ENCODE measurements at places on chromosomes 6 and 20.

DNA sequence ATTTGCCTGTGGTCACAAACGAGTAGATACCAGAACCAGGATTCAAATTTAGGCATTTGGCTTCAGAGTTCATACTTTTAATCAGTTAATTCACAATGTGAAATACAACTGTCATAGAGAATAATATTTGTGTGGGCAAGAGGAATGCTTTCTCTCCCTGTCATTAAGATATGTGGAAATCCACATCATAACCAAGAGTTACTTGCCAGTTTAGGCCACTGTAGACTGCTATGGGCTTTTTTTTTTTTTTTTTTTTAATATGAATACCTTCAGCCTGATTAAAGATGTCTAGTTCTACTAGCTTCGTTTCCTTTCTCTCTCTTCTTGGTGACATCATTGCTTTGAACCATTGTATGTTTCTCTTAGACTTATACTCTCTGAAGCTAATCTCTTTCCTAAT lies 244.9 kb downstream of the ZFAND3 start:
- DNase-seq, result no peak

DNA sequence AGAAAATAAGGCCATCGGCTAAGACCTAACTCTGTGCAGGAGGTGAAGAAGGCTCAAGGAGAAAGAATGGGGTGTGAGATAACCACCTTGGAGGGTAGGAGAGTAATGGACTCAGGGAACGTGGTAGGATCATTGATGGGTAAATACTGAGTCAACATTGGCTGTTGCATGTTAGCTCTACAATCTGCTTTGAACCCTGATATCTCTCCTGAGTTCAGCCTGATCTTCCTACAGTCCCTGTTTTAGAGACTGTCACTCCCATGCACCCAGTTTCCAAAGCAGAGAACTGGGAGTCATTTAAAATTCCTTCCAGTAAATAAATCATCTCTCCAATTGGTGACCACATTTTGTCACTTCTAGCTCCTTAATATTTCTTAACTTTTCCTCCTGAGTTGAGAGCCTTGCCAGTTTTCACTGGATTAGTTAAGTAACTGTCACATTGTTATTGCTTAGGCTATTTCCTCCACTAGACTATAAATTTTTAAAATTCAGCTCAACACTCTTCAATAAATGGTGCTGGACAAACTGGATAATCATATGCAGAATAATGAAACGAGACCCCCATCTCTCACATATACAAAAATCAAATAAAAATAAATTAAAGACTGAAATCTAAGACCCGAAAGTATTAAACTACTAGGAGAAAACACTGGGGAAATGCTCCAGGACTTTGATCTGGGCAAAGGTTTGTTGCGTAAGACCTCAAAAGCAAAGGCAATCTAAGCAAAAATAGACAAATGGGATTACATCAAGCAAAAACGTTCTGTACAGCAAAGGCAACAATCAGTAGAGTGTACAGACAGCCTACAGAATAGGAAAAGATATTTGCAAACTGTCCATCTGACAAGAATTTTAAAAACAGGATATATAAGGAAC lies 138.9 kb upstream of the TMEM170B start:
- peak; percentile 62 for DNase-seq

- DNase-seq, result peak; percentile 77
Observed at GRCh38 chr6:16670183-16670582, 91.1 kb downstream of the ATXN1 start.

DNA sequence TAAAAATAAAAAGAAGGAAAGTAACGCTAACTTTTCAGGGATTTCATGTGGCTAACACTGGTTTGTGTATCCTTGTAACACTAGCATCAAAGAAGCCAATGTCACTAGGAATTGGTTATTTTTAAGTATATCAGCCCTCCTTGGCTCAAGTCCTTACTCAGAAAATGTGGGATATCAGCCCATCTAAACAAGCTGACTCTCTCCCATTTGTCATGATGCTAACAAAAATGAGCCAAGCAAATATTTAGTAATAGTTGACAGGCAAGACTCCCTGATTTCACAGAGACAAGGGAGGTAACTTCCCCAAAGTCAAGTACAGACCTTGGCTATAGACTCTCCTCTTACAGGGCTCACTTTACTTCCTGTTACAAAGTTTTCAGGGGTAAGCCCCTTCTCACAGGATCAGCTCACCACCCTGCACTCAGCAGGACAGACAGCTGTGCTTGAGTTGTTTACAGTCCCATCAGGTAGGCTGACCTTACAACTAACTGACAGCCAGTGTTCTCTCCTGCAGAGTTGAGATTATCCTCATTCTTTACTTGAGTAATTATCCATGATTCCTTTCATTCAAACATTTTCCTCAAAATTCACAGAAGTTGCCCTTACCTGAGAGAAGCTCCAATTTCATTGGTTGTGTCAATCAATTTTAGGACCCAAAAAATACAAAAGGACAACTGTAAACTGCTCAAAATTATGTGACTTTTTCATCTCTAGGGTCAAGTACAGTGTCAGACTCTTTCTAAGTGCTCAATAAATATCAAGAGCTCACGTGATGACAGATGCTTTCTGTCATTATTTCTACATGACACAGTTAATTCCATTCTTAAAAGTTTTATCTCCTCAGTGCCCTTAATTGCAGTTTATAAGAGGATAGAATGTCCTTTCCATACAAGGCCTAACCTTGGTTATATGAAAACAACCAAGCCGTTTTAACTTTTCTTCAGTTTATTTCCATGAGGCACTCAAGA lies 38.1 kb upstream of the BMP5 start:
- no peak for DNase-seq

- DNase-seq, result no peak
Observed at GRCh38 chr6:23533311-23533710, 592.7 kb upstream of the NRSN1 start.

- DNase-seq, result no peak
Observed at GRCh38 chr6:55882718-55883569, 7.6 kb upstream of the BMP5 start.

- no peak for DNase-seq
Observed at GRCh38 chr6:10725044-10725443, 2.2 kb downstream of the TMEM14C start.

GRCh38 chr20:11924923-11925322 lies 7.2 kb downstream of the BTBD3 start:
- no peak for DNase-seq

DNA sequence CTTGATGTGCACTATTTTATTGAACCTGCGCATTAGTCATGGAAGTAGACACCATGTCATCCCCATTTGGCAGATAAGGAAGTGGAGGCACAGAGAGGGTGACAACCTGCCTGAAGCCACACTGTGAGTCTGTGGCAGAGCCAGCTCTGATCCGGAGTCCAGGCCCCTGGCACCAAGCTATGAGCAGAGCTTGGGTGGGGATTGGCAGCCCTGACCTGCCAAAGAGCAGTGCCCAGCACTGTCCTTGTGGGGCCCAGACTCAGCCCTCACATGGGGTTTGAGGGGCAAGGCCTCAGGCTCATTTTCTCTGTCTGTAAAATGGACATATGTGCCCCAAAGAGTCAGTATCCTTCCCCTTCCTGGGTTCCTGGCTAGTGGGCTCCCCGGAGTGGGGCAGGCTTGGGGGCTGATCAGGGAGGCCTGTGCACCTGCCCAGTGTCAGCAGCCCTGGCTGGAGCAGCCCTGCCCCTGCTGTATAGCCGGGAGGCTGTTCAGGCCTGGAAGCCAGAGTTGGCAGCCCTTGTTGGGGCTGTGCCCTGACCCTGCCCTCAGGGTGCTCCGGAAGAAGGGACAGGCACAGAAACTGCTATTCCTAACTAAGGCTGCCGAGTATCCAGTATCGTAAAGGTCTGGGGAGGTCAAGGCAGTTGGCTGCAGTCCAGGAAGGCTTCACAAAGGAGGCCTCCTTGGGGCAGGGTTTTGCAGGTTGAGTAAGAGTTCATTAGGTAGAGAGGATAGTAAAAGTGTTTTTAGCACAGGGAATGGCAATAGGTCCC lies 38.7 kb downstream of the TGM2 start:
- DNase-seq, result no peak

DNA sequence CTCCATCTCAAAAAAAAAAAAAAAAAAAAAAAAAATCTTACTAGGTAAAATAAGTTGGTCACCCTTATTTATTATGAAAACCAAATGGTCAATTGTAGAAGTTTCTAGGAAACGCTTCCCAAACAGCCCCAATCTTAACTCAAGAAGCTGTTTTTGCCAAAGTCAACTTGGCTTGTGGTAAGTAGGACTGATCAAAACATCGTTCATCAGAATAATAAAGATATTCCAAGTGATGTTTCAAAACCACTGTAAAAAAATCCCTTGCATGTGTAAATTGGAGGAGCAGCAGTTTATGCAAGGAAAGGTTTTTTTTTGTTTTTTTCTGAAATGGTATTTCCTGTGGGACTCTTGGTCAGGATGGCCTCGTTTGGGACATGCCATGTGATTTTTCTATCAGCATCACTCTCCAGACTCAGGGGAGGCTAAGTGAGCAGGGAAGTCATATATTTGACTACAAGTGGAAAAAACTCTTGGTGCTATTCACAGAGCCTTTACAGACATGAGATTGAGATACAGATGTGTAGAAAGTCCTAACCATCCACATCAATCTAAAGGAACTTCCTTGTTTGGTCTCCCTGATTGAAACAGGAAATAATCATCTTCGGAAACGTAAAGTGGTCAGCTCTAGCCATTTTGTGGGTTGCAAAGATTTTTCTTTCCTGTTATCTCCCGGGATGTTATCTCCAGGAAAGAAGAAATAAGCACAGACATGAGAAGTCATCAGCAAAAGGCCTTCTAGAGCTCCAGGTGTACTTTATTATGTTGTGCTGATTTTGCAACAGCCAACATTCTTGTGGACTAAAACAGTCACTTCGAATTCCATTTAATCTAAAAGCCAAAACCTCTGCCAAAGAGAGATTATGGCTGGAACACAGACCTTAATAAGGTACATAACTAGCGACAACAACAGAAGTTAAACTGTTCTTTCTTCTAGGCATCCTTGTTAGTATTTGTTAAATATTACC lies 177.8 kb downstream of the EDN1 start:
- DNase-seq, result peak; percentile 7

DNA sequence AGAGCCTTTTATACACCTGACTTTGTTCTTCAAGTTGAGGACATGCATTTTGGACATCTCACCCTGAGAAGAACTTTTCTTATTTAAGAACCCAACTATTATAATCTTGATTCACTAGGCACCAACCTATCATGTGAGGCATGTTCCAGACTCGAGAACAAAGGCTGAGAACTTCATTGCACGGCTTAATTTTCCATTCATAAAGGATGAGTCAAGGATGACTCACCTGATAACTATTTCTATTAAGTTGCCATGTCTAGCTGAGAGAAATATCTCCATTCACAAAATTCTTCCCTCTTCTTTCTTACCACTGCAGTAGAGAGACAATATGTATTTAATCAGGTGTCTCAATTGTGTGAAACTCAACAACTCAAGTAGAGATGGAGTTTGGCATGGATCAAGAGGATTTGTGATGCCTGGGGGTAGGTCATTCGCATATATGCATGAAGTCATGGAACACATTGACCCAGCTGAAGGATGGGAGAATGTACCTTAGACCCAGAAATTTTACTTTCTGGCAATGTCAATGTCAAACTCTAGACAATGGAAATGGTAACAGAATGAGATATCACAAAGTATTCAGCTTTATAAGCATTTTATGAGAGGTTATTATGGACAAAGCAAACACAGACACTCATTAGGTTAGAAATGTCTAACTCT lies 208.7 kb upstream of the PRND start:
- DNase-seq, result no peak

DNA sequence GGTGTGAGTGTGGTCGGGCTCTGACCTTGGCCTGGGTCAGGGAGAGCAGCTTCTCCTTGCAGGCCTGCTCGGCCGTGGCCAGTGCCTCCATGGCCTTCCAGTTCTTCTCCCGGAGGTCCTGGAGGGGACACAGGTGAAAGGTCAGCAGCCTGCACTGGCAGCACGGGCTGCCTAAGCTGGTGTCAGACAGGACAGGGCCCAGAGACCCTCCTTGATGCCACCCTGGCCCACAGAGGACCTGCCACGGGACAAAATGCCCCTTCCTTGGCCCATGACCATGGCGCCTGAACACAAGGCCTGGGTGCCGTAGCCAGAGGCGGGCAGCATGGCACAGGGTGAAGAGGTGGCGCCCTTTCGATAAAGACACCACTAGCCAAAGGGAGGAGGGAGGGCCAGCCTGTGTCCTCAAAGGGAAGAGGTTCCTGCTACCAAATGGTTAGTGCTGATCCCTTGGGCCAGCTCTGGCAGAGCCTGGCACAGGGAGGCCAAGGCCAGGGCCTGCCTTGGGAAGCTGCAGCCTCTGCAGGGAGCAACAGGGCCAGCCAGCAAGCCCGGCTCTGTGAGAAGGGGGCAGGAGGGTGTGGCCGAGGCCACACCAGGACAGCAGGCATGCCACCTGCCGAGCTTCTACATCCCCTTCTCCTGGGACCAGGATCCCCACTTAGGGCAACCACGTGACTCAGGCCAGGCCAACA lies 54.8 kb downstream of the DSTN start:
- DNase-seq, result no peak

DNA sequence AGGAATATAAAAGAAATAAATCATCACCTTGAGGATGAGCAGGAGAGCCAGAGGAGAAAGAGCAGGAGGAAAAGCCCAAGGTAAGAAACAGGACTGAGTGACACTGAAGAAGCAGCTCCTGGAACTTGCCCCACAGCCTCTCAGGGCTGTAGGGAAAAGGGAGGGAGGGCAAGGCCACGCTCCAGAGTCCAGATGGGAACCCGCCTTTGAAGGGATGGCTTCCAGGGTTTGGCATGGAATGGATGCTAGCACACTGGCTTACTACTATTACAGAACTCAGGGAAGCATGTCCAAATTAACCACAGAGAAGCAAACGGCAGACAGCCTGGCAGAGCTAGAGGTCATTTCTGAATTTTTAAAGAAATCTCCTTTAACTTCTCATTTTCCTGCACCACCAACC lies 26.8 kb downstream of the RALGAPA2 start:
- no peak for DNase-seq

- no peak for DNase-seq
Observed at GRCh38 chr20:44610313-44610962, 28.1 kb downstream of the PKIG start.

DNA sequence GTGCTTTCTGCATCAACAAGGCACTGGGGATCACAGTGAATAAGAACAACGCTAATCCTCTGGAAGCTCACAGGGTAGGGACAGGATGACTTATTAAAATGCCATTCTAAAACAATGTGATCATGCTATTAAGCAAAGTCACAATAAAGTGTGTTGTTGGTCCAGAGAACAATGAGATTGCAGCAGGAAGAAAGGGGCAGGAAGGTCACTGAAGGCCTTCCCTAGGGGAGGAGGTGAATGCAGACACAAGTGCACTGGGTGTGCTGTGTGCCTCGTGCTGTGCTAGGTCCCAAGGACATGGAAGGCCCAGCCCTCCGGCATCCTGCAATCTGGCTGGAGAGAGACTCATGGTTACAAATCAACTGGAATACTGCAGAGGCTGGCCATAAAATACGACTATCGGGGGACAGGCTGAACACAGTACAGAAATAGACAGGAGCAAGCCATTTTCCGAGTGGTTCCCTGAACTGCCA lies 55.7 kb downstream of the LYRM4 start:
- DNase-seq, result no peak

GRCh38 chr6:89612121-89612520 lies 26.4 kb downstream of the LYRM2 start:
- DNase-seq, result no peak

- DNase-seq, result peak; percentile 6
Observed at GRCh38 chr6:126312013-126312665, 27.8 kb upstream of the CENPW start.

- DNase-seq, result peak; percentile 77
Observed at GRCh38 chr6:37620519-37620918, 77.2 kb downstream of the MDGA1 start.
